ENCODE measurements at places on chromosomes 5 and 9.

- DNase-seq, result peak; percentile 50
Observed at GRCh38 chr5:107570805-107571531, 99.8 kb downstream of the EFNA5 start.

GRCh38 chr9:124857533-124858162, 4.1 kb downstream of the RPL35 start:
- DNase-seq, result no peak

GRCh38 chr9:928363-929042, 48.0 kb upstream of the DMRT3 start:
- DNase-seq, result peak; percentile 6

DNA sequence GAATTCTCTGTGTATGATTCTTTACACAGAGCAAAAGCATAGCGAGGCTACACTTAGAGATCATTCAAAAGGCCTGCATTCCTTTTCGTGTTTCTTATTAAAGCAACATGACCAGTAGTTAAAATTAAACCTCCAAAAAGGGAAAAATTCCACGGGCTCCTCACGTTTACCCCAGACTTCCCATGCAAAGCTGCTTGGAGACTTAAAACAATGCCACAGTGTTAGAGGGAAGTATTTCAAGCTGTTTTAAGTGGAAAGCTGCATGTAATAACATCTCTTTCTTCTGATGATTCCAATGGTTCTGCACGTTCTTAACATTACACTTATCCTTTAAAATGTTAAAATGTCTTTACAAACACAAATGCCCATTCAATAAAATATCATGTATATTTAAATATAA, 405.2 kb downstream of the SEMA5A start:
- no peak for DNase-seq

- DNase-seq, result no peak
Observed at GRCh38 chr9:7129391-7129790, 371.6 kb downstream of the KDM4C start.

- DNase-seq, result no peak
Observed at GRCh38 chr5:154755361-154756008, at the start of gene LARP1. Gene LARP1, plus strand, starts transcription at chr5:154755377. Its CDS starts 381 bp downstream, at chr5:154755758.

DNA sequence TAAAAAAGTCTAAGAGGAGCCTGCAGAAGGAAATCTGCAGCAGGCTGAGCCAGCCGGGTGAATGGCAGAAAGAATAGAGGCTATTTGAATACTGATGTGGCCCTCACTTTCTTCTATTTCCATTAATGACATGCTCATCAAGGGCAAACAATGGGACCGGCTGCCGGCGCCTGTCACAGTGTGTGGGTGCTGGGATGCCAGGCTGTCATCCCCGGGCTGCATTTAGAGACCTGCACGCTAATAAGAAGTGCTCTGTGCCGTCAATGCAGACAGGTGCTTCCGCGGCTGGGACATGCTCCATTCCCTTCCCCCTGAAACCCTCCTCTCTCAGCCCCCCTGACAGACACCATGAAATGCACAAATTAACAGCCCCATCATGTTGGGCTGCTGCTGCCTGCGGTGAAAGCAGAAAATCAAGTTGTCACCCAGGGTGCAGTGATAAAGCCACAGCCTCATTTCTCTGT, 217.7 kb upstream of the TBCA start:
- no peak for DNase-seq

- DNase-seq, result no peak
Observed at GRCh38 chr5:53453898-53454718, 26.3 kb upstream of the FST start.

- DNase-seq, result peak; percentile 89
Observed at GRCh38 chr5:72138943-72139521, 31.8 kb downstream of the MAP1B start.

GRCh38 chr9:117974108-117974507, 269.9 kb downstream of the TLR4 start:
- no peak for DNase-seq

DNA sequence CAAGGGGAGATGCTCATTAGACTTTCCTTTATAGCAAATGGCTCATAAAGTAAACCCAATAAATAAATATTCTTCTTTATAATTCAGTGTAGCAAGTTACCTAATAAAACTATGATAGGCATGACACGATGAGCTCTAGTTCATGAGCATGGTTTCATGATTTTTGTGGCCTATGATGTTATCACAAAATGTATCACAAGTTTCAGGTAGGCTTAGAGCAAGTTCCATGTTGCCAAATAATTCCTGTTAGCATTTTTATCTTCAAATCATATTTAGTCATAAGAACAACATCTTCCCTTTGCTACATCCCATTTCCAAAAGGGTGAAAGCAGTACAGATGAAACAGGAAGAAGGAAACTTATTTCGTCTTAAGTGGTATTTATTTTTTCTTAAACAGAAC, 200.2 kb downstream of the ENC1 start:
- DNase-seq, result no peak

GRCh38 chr9:130498298-130498917, 53.6 kb downstream of the ASS1 start:
- DNase-seq, result no peak

GRCh38 chr5:39273314-39273954, 54.1 kb upstream of the FYB1 start:
- DNase-seq, result no peak

- no peak for DNase-seq
Observed at GRCh38 chr9:38062498-38063362, 6.3 kb downstream of the SHB start.

DNA sequence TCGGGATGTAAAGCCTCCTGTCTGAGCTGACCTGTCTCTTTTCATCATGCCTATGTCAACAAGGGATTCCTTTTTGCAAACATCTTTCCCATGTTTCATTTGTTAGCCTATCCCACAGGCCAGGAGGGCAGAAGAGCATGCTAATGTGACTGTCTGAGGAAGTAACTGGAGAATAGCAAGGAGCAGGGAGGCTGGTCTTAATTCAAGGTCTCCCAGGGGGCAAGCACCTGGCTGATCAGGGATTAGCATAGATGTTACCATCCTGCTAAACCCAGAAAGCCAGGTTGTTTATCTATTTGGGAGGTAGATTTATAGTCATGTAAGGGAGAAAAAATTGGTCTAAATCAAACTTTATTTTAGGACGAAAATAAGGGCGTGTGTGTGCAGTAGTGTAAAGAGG, 36.7 kb upstream of the MAP1B start:
- no peak for DNase-seq

GRCh38 chr5:137453483-137454080, 45.5 kb downstream of the SPOCK1 start:
- peak; percentile 32 for DNase-seq

GRCh38 chr9:32142074-32142473, 242.4 kb upstream of the ACO1 start:
- no peak for DNase-seq

- peak; percentile 85 for DNase-seq
Observed at GRCh38 chr5:65062469-65063083, 293.8 kb downstream of the CWC27 start.

GRCh38 chr5:92505145-92505544, 1075.9 kb downstream of the NR2F1-AS1 start:
- peak; percentile 10 for DNase-seq

DNA sequence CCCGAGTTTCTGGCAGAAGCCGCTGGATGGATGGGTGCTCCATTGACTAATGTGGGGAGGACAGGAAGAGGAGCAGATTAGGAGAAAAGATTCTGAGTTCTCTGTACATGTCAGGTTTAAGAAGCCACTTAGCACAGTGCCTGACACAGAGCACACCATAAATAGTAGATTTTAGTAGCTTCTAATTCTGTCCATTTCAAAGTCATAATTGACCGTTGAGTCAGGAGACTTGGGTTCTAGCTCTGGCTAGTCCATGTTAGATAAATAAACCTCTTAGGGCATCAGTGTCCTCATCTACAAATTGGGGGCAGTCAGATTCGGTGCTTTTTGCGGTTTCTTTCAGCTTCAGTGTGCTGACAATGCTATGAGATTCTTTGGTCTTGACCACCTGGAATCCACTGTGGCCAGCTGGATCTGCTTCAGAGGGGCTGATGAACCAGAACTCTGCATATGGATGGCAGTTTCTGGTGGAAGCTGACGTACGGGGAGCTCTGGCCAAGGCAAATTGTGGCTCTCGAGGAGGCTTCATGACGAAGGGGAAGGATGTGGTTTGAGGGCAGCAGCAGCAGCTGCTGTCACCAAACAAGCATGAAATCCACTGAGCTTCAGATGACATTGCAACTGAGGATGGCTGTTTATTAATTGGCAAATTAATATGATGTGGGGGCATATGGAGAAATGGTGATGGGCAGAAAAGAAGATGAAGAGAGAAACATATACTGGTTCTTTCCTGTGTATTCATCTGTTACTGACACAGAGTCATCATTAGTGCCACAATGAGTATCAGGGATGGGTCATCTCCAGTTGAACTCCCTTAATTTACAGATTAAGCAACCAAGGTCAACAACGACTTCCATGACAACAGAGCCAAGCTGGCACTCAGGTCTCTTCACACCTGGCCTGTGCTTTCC, 134.4 kb downstream of the AOPEP start:
- DNase-seq, result peak; percentile 97

DNA sequence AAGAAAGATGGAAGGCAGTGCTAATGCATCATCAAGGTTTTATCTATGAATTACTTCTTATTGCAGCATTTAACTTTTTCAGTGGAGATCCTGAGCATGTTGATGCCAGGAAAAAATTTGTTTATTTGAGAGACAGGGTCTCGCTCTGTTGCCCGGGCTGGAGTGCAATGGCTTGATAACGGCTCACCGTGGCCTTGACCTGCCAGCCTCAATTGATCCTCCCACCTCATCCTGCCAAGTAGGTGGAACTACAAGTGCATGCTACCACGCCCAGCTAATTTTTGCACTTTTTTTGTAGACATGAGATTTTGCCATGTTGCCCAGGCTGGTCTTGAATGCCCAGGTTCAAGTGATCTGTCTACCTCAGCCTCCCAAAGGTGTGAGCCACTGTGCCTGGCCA, 47.2 kb downstream of the AOPEP start:
- no peak for DNase-seq

GRCh38 chr9:116491659-116492058, 195.4 kb upstream of the TRIM32 start:
- DNase-seq, result no peak

- DNase-seq, result no peak
Observed at GRCh38 chr5:82699737-82700136, 377.5 kb downstream of the TMEM167A start.

GRCh38 chr9:79765466-79765865, 193.7 kb downstream of the TLE4 start:
- no peak for DNase-seq

DNA sequence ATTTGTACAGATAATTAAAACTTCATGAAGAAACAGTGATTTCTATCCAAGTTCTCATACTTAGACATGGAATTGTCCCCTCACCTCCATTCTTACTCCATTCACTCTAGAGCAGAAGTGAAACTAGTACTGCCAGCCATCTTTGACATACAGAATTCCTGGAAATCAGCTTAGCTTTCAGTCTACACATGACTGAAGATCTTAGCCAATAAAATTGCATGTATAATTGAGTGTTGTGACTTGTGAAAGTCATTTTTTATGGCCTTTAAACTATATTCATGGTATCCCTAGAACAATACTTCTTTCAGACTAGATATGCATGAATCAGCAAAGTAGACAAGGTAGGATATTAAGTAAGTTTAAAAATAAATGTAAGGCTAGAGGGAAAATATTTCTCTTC, 705.2 kb upstream of the ZNF608 start:
- no peak for DNase-seq

- no peak for DNase-seq
Observed at GRCh38 chr9:68731857-68732256, 26.8 kb downstream of the PIP5K1B start.

All from H4 (cell line).